Hematopoietic multipotent progenitor cell treated with erythropoietin and hydrocortisone succinate and interleukin-3 and kit ligand, for 17 days (in vitro differentiated cells): ENCODE measurements at places on chromosomes 5 and 9.

GRCh38 chr9:16514131-16514530 lies 356.3 kb downstream of the BNC2 start:
- DNase-seq, result no peak

DNA sequence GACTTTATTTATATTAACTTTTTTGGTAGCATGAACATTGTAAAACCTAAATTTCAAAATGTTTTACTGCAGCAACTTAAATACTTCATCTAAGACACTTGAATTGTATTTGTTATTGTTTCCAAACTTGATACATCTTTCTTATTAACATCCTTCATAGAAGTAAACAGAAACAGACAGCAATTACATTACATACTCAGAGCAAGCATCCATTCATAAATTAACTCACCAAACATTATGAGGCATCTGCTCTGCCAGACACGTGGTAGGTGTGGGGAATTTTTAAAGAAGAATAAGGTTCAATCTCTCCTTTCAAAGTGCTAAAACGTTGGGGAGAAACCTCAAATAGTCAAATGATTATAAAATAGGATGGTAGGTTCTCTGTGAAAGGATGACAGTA lies 130.8 kb downstream of the MUSK start:
- DNase-seq, result no peak

GRCh38 chr5:127931396-127931795 lies 152.2 kb upstream of the SLC12A2 start:
- no peak for DNase-seq

GRCh38 chr9:88680041-88680440 lies 145.1 kb downstream of the NXNL2 start:
- no peak for DNase-seq

DNA sequence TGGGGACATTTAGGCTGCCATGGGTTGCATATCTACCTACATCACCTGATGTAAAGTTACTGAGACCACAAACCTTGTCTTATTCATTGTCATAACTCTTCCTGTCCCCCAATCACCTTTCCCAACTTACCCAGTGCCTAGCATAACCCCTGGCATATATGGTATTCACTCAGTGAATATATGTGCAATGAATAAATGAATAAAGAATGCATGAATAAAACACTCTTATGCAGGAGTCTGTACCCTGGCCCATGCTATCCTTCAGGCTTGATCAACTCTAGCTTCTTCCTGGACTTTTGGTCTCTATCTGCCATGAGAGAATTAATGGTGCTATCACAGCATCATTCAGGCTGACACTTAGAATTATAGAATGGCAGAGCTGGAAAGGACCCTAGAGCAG lies 285.2 kb downstream of the SMARCA2 start:
- DNase-seq, result no peak

DNA sequence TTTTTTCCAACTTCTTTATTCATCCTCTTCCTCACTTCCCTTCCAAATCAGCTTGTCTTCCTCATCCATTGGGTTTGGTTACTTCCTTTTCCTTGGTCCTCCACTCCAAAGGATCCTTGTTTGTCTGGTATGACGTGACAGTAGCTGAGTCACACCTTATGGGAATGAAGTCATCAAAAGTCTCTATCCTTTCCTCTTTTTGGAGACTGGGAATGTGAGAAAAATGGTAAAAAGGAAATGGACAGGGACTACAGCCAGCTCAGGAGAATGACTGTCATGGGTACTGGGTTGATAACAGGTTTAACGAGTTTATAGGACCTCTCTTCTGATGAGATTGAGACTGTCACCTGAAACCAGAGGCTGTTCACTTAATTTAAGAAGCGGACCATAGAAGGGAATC lies 76.2 kb upstream of the MYO10 start:
- no peak for DNase-seq

GRCh38 chr9:108168236-108168850 lies 678.8 kb upstream of the KLF4 start:
- no peak for DNase-seq

DNA sequence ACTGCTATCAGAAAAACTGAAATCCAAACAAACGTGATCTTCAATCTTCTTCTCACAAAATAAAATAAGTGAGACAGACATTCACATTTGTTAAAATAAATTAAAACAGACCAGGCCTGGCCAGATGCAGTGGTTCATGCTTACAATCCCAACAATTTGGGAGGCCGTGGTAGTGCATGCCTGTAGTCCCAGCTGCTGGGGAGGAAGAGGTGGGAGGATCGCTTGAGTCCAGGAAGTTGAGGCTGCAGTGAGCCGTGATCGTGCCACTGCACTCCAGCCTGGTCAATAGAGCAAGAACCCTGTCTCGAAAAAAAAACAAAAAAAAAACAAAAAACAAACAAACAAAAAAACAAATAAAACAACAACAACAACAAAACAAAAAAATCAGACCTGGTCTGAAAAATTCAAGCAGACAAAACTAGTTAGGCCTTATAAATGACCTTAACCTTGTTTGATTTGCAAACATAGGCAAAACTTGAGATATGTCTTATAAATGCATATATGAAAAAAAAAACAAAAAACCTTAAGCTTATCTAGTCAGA lies 10.8 kb downstream of the MAPKAP1 start:
- no peak for DNase-seq

- DNase-seq, result no peak
Observed at GRCh38 chr5:173283318-173284288, 44.6 kb downstream of the STC2 start.

DNA sequence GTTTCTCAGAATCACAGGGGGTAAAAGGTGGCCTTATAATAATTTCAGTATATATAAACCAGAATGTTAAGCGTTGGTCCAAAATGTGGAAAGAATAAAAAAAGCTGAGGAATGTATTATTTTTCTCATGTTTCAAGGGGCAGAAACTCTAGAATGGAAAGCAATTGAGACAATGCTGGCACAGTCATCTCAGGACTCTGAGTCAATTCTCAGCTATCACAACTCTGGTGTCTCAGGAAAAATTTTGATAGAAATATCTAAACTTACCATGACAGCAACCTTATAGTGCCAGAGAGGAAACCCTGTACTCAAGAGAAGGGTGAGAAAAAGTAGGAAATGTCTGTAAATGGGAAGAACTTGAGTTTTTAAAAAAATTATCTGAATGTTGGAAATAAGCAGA lies 1189.4 kb upstream of the NUDT12 start:
- no peak for DNase-seq

GRCh38 chr5:161219816-161220215 lies 326.7 kb downstream of the GABRB2 start:
- DNase-seq, result no peak
